ENCODE measurements at places on chromosomes 13 and 19. TPM values are rescaled to one million over a fixed set of nuclear protein-coding genes. Genes with fewer than 3 reads are reported as not detected.

The CNMD gene
- not detected for total RNA-seq

The OR4F17 gene
- not detected for total RNA-seq

The ZNF541 gene
- under 0.01 TPM for total RNA-seq

The TSHZ3 gene
- total RNA-seq: 18.6 TPM

The ZNF556 gene
- total RNA-seq: 0.08 TPM

The KLHL1 gene
- 0.91 TPM for total RNA-seq

The PDX1 gene
- not detected for total RNA-seq

The CEACAM20 gene
- not detected for total RNA-seq

The NRTN gene
- 1.6 TPM for total RNA-seq

The ATP4B gene
- not detected for total RNA-seq

The EDDM13 gene
- not detected for total RNA-seq

The ZNF525 gene
- 2.5 TPM for total RNA-seq

The KLK2 gene
- not detected for total RNA-seq

The CASP14 gene
- total RNA-seq: not detected

The ACER1 gene
- total RNA-seq: not detected

The SPHK2 gene
- total RNA-seq: 12.9 TPM

The PEG3 gene
- total RNA-seq: 1.4 TPM

The ZNF540 gene
- total RNA-seq: 0.40 TPM

The RUVBL2 gene
- total RNA-seq: 241 TPM

The FLT1 gene
- 4.8 TPM for total RNA-seq

Data from epithelial cell of alveolus of lung (primary cell).